ENCODE measurements at places on chromosomes 3 and 15.
A peak's percentile ranks its signal among the peaks of the same experiment; 100 is the strongest.

- no peak for DNase-seq
These were observed 40.7 kb downstream of the MYRIP start for GRCh38 chr3:39849992-39850715.

GRCh38 chr15:50330921-50331320 lies 24.1 kb downstream of the GABPB1 start:
- DNase-seq = no peak

GRCh38 chr3:48514431-48515227 lies 10.7 kb upstream of the SHISA5 start:
- DNase-seq = no peak

GRCh38 chr3:16842272-16843270 lies 42.2 kb upstream of the PLCL2 start:
- peak; percentile 25 for DNase-seq

GRCh38 chr15:88454867-88455810 lies 12.0 kb downstream of the MRPL46 start:
- peak; percentile 55 for DNase-seq

GRCh38 chr15:25862472-25863110 lies 536 bp downstream of the ATP10A start:
- no peak for DNase-seq

GRCh38 chr3:61632568-61633175 lies 71.3 kb downstream of the PTPRG start:
- no peak for DNase-seq

DNA sequence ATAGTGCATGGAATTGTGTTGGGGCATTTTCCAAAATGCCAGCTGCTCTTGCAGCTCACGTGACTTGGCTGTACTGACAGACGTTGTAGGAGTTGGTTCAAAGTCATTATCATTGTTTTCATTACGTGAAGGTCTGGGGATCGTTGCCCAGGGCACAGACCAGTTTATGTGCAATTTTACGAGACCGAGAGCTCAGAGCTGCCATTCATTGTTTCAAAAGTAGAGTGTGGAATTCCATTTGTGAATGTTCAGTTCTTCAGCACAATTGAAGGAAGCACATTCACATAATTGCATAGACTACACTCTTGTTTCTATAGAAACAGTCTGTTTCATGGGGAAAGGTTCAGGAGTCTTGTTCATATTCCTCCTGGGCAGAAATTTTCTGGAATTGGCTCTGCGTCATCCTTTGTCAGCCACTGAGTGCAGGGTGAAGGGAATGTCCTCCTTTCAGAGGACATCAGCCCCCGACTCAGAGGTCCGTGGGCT lies 54.5 kb downstream of the GABRG3 start:
- DNase-seq = no peak

GRCh38 chr3:184626923-184627322 lies 65.3 kb downstream of the EPHB3 start:
- no peak for DNase-seq

DNA sequence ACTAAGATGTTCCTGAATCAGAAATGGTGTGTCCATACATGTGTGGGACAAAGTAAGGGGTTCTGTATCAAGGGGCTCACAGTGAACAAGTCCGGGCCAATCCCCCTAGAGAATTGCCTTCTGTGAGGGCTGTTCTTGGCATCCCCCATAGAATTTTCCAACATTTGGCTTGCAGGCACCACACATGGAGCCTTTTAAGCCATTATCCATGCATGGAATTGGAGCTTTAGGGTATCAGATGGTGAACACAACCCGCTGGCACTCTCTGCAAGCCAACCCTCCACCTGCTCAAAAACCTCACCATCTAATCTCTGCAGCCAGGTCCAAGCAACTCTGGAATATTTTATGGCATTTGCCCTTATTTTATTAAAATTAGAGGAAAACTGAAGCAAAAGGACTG lies 278.7 kb downstream of the ERC2 start:
- DNase-seq = no peak

DNA sequence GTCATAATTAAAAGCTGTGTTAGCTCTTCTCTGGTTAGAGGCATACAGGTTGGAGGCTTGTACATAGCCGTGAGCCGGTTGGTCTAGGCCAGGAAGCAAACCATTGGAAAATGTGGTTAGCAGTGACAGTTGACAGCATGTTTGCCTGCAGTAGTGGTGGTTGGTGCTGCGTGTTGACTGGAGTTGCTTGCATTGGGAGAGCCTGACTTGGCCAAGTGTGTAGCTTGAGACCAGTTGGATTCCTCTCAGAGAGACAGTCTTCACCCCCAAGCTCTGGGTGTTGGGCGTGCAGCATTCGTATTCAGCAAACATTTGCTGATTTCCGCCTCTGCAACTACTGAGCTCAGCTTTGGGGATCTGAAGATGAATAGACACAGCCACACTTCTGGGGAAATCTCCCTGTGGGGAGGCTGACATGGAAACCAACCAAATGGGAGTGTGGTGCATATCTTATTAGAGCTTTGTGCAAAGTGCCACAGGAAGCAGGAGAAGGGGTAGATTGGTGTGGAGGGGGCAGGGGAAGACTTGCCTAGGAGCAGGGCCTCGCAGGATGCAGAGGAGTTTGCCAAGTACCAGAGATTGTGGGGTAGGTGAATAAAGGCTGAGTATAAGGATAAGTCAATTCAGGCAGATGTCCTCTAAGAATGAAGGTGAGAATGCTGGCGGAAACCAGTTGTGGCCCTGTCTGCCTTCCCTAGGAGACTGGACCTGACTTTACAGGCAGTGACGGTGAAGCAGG lies 83.5 kb downstream of the IGF1R start:
- no peak for DNase-seq

GRCh38 chr15:40105517-40106202 lies 3.0 kb downstream of the BMF start:
- no peak for DNase-seq

DNA sequence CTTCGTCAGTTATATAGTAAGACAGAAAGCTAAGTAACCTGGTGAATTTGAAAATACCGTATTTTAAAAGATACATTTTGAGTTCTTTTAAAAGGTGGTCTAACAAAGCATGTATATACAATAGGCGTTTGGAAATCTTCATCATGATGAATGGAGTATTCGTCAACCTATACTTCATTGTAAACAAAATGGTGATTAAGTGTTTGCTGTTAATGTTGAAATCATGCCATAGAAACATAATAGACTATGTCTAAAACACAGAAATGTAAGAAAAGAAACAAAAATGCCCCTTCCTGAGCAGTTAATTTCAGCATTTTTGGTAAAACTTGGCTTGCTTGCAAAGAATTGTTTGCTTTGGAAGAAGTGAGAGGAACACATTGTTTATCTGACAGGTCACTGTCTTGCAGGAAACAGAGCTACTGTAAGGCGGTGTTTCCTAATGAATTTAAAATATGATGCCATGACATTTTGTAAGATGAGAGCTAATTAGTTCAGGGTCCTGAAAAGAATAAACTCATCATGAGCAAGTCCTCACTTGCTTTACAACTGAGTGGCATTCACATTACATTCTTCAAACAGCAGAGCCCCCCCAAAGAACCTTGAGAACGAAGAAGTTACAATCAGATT lies 126.7 kb downstream of the SERPINI1 start:
- DNase-seq = no peak

- DNase-seq = no peak
These were observed 88.2 kb upstream of the TSC22D2 start for GRCh38 chr3:150319900-150320299.

- DNase-seq = no peak
These were observed 52.5 kb downstream of the LRRN1 start for GRCh38 chr3:3851621-3852323.

DNA sequence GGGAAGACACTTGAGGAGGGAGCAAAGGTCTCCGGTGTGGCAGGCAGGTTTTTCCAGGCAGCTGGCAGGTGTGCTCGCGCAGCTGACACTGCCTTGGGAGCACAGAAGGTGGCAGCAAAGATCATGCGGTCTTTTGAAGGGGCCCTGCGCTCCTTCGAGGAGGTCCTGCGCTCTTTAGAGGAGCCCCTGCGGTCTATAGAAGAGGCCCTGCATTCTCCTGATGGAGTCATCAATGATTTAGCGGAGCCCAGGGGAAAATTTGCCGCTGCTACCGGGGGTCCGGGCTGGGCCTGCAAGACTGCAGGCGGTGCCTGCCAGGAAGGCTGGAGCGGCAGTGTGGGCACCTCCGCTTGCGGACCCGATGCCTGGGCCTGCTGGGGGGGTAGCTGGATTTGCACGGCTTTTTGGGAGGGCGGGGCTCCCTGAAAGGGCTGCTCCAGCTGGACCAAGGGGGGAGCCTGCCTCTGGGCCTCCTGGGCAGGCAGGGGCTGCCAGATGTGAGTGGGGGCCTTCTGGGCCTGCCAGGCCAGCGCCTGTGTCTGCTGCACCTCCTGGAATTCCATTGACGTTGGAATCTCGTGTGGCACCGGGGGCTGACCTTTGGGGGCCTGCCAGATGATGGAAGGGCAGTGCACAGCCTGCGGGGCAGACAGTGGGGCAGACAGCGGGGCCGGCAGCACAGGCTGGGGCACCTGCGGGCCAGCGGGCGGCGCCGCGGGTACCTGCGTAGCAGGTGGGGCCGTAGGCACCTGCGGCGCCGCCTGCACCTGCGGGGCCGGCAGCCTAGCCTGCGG lies 2.1 kb downstream of the MAGEL2 start:
- no peak for DNase-seq

- DNase-seq = no peak
These were observed 102.7 kb downstream of the VPS8 start for GRCh38 chr3:184914628-184915027.

DNA sequence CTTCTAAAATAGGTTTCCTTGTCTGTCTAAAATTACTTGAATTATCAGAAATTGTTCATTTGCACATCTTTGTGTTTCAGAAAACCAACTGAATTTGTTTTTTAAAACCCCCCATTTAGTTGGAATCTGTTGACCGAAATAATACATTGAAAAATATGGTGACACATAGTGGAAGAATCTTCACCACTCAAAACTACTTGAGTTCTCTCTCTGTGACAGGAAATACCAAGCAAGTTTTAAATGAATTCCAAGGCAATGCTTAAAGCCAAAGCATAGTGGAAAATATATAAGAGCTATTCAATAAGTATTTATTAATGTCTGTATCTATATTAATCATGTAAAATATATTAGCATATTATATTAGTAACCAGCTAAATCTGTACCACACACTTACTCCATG lies 224.9 kb upstream of the COL8A1 start:
- DNase-seq = no peak

DNA sequence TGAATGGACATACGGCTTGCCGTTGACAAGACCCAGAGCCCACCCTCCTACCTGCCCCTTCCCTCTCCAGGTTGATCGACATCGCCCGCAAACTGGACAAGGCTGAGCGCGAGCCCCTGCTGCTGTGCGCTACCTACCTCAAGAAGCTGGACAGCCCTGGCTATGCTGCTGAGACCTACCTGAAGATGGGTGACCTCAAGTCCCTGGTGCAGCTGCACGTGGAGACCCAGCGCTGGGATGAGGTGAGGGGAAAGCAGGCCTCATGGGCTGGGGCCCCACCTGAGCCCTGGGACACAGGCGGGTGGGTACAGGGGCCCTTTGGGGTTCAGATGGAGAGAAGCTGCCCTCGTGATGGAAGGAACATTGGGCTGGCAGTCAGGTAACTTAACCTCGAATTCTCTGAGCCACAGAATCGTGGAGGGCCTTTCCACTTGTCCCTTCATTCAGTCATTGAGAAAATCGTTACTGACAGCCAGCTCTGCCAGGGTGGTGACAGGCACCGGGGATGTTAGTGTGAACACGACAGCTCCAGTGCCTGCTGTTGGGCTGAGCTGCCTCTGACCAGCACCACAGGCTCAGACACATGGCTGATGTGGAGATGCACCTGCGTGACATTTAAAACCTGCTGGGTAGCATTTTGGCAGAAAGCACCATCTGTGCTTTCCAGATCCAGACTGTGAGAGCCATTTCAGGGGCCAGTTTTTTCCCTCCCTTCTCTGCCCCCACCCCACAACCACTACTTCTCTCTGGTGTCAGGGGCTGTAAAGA lies 25.6 kb upstream of the RHO start:
- no peak for DNase-seq

- no peak for DNase-seq
These were observed 6.7 kb upstream of the TMPRSS7 start for GRCh38 chr3:112027826-112028225.

All from globus pallidus (tissue), 1 donor.